ENCODE measurements at places on chromosomes 1 and 21.

DNA sequence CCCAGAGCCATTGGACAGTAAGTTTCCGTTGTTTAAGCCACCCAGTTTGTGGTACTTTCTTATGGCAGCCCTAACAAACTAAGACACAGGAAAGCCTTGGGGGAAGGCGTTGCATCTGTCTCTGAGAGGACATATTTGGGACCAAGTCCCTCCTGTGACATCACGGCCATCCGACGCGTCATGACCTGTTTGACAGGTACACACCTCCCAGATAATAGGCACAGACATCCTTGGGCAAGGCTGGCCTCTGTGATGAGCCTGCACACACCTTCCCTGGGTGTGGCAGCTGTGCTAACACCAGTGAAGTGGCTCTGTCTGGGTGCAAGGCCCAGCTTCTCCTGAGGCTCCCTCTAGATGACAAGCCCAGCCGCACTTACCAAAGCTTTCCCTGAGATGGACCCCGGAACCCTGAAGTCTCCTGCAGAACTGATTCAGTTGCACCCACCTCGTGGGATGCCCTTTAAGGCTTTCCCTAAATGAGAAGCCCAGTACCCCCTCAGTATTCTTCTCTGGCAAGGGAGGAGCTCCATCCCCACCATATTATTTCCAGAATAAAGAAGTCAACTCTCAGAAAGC, 136.5 kb downstream of the ZSCAN20 start:
- no peak for ATAC-seq

GRCh38 chr1:25958465-25958864, 39.4 kb downstream of the PAFAH2 start:
- ATAC-seq: no peak

- ATAC-seq: peak; percentile 37
Observed at GRCh38 chr1:66331658-66332547, 202.1 kb upstream of the SGIP1 start.

GRCh38 chr1:162908236-162908635, 47.3 kb upstream of the CCDC190 start:
- no peak for ATAC-seq

GRCh38 chr1:59229138-59229537, 67.8 kb upstream of the FGGY start:
- ATAC-seq: no peak
